NCI-H1105 treated with DMSO at 0.1 percent for 48 hours (cell line): ENCODE measurements at places on chromosomes 4 and X.

- DNase-seq, result no peak
Measured at GRCh38 chrX:16786791-16787735, 797 bp downstream of the TXLNG start.

GRCh38 chrX:25003066-25003849 is 12.5 kb downstream of the ARX start:
- DNase-seq, result no peak

GRCh38 chr4:61003301-61003700 is 196.8 kb upstream of the ADGRL3 start:
- DNase-seq, result no peak

- DNase-seq, result peak; percentile 21
Measured at GRCh38 chr4:105644257-105644656, 64.2 kb downstream of the INTS12 start.

DNA sequence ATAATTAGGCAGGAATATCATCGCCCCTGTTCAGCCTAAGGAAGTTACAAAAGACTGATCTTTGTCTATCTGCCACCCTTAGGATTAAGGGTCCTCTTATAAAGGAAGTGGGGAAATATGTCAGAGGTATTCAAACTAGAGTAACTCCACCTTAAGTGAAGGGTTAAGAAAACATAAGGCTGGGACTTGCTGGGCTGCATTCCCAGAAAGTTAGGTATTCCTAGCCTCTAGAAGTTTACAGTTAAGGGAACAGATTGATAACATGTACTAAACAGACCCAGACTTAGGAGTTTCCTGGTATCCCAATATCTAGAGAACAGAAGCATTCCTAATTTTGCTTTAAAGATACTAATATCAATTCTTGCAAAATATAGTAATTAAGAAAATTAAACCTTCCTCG is 6.0 kb downstream of the CXCL2 start:
- DNase-seq, result no peak

DNA sequence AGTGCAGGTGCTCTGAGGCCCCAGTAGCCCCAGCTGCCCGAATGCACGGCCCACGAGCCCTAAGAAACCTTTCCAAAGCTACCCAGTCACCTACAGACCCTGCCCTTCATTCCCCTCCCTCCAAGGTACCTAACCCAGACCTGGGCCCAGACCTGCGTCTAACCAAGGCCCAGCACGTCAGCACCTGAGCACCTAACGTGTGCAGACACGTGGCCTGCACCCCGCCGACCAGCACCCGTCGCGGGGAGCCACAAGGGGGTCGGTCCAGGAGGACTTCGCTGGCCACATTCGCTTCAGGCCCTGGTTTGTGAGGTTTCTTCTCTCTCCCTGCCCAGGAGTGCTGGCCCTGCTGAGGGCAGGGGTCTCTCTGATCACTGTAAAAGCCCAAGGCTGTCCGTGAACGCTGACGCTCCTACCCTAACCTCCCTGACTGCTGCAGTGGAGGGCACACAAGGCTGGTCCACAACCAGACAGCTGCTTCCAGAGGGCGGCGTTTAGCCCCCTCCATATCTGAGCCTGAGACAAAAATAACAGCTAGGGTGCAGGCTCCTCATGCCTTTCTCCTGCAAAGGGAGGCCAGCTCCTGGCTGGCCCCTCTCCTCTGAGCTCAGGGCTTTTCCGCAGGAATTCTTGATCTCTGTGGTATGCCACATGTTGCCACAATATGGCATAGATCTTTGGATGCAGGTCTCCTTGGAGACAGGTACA is 31.8 kb downstream of the WDR1 start:
- DNase-seq, result no peak

DNA sequence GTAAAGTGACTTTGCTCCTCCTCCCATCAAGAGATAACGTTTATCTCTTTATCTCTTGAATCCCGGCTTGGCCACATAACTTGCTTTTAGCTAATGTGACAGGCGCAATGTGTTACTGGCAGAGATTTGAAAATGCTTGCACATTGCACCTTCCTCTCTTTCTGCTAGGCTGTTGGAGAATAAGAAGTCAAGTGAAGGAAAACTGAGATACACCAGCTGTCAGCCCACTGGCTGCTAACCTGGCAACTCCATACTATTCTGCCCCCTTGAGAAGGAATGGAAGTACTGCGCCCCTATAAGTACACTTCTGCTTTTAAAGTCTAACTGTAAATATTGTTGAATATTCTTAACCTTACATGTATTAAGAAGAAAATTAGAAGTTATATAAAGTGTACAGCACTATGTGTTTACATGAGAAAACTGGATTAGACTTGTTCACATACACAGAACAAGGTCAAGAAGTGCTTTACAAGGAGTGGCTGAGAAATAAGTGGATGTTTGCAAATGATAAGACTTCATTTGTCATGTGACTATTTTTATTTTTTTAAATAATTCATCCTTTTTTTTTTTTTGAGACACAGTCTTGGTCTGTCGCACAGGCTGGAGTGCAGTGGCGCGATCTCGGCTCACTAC is 424.5 kb upstream of the CTSO start:
- peak; percentile 2 for DNase-seq

GRCh38 chr4:27759611-27760575 is 899.3 kb downstream of the STIM2 start:
- no peak for DNase-seq

- DNase-seq, result peak; percentile 67
Measured at GRCh38 chr4:169612871-169613859, 782 bp upstream of the NEK1 start.

DNA sequence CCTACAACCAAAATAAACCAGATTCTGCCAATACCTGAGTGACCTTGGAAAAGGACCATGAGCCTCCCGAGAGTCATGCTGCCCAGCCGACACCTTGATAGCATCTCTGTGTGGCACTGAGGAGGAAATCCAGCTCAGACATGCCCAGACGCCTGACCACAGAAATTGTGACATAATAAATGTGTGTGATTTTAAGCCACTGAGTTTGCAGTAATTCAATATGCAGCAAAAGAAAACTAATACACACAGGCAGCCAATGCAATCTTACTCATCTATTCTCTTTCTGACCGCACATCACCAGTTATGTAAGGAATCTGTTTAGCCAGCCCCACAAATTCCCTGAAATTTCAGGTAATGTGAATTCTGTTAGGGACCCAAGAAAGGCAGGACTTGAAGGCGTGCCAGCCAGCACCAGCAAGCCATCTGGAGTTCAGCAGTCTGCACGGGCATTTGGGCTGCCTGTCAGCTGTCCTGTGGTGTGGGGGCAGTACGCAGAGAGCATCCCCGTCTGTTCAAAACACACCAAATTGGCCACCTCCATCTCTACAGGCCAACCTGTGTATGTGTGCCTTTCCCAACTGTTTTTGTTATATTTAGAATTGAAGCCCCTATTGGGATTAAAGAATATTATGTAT is 176.4 kb downstream of the NLGN4X start:
- peak; percentile 3 for DNase-seq

DNA sequence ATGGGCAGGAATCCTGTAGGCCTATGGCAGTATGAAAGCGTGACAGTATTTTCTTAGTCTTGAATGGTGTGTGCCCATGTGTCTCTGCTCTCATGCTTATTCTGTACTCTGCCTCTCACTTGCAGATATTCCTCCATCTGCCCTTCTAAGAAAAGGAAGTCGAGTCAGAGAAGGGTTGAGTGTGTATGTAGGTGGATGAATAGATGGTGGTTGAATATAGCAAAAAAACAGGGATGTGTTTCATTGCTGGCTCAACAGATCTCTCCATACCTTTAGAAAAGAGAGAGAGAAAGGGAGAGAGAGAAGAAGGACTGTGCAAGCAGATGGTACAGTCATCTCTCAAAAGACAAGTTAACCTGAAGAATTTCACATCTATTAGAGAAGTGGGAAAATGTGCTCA is 381.5 kb downstream of the FBXW7 start:
- DNase-seq, result no peak

DNA sequence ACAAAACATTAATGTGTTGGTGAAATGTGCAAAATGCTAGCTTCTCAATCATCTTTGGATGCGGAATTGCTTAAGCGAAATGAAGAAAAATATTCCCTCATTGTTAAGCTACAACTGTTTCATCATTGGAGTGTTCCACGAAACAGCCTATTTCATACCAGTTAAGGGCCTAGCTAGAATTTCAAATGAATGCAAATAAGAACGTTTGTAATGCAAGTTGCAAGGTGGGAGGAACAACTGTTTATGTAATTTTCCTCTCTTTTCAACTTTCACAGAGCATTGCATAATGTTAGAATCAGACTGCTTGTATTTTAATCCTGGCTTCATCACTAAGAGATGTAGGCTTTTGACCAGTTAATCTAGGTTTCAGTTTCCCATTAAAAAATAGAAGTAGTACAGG is 480.1 kb downstream of the IL1RAPL1 start:
- no peak for DNase-seq

- no peak for DNase-seq
Measured at GRCh38 chr4:99652596-99653436, 4.8 kb downstream of the C4orf54 start.

GRCh38 chr4:150852216-150852615 is 162.9 kb downstream of the LRBA start:
- DNase-seq, result no peak
